ENCODE measurements at places on chromosomes 6 and 20. TPM values are rescaled to one million over a fixed set of nuclear protein-coding genes. Genes with fewer than 3 reads are reported as not detected.
A peak's percentile ranks its signal among the peaks of the same experiment; 100 is the strongest.

PRKN gene
- total RNA-seq: 1.5 TPM

CAP2 gene
- total RNA-seq: 49.1 TPM

DNA sequence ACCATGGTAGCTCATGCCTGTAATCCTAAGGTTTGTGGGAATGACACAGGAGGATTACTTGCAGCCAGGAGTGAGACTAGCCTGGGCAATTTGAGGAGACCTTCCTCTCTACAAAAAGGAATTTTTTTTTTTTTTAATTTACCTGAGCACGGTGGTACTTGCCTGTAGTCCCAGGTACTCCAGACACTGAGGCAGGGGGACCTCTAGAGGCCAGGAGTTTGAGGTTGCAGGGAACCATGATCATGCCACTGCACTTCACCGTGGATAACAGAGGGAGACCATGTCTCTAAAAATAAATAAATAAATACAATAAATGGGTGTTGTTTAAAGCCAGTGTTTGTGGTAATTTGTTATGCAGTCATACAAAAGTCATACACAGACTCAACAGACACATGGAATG is 2.4 kb upstream of the HLA-F start:
- peaks cover 8% of the 10 kb centered on the region for H3K27me3 ChIP-seq
- H3K4me1 ChIP-seq: no peaks in the 10 kb centered on the region
- no peak overlapping the region for H3K4me3 ChIP-seq
- no peak for DNase-seq
- no peak overlapping the region for H3K27ac ChIP-seq

DNA sequence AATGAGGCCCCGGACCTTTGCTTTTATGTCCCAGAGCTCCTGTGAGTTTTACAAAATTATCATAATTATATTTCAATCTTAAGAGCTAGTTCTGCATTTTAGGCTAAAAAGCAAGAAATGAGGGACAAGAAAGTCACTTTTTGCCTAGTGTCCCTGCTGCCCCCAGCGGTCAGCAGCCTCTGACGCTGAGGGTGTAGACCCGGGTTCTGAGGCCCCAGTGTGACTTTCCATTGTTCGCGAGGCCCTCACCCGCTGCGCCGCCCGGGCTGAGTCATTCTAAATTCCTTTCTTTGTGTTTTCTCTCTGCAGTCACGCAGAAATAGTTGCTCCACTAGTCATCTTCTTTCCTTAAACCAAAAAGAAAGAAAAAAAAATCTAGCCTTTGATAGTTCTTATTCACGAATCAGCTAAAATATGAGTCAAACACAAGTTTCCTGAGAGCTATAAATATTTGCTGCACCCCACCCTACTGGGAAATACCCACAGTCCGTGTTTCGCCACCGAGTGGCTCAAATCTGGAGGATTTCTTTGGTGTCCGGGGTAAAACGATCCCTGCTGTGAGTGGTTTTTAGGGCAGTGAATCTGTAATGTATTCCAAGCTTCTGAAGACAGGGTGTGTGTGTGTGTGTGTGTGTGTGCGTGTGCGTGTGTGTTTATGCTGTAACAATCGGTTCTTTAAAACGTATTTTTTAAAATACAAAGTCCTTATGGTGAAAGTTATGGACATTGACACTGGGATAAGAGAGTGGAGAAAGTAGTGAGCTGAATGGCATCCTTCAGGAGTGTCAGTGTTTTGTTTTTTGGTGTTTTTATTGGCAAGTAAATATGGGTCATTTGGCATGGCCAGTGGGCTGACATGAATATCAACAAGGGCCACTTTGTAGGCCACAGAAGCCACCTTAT is 59.7 kb upstream of the EEF1A1 start:
- peak overlapping the region; percentile 99 for H3K27ac ChIP-seq
- H3K36me3 ChIP-seq: no peaks in the 10 kb centered on the region
- H3K27me3 ChIP-seq: no peaks in the 10 kb centered on the region
- peak overlapping the region; percentile 58 for H3K4me3 ChIP-seq
- DNase-seq: peak; percentile 98

- no peaks in the 10 kb centered on the region for H3K4me1 ChIP-seq
- H3K27me3 ChIP-seq: no peaks in the 10 kb centered on the region
- DNase-seq: peak; percentile 37
- H3K27ac ChIP-seq: no peak overlapping the region
Observed at GRCh38 chr6:128725271-128726233, 157.4 kb upstream of the LAMA2 start.

GRCh38 chr6:3531481-3531880 is 74.6 kb upstream of the SLC22A23 start:
- H3K4me1 ChIP-seq: peaks cover 9% of the 10 kb centered on the region
- H3K36me3 ChIP-seq: no peaks in the 10 kb centered on the region
- no peak overlapping the region for H3K4me3 ChIP-seq
- H3K27ac ChIP-seq: no peak overlapping the region
- H3K27me3 ChIP-seq: no peaks in the 10 kb centered on the region

- no peaks in the 10 kb centered on the region for H3K4me1 ChIP-seq
- no peaks in the 10 kb centered on the region for H3K36me3 ChIP-seq
- peak; percentile 55 for DNase-seq
- H3K27me3 ChIP-seq: no peaks in the 10 kb centered on the region
Observed at GRCh38 chr6:17945111-17945510, 42.3 kb downstream of the KIF13A start.

DNA sequence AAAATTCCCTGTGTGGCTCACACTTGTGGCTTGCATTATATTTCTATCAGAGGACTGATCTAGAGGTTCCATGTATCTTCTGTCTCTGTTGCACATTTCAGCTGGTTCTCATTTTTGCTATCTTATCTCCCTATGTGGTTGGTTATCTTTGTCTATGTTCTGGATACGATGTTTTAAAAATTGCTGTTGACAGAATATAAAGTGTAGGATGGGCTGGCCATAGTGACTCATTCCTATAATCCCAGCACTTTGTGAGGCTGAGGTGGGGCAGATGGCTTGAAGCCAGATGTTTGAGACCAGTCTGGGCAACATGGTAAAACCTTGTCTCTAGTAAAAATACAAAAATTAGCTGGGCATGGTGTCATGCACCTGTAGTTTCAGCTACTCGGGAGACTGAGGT is 9.9 kb upstream of the ULBP3 start:
- no peak overlapping the region for H3K4me3 ChIP-seq
- peaks cover 6% of the 10 kb centered on the region for H3K4me1 ChIP-seq
- peaks cover 1% of the 10 kb centered on the region for H3K27me3 ChIP-seq
- no peaks in the 10 kb centered on the region for H3K36me3 ChIP-seq
- no peak overlapping the region for H3K27ac ChIP-seq

DNA sequence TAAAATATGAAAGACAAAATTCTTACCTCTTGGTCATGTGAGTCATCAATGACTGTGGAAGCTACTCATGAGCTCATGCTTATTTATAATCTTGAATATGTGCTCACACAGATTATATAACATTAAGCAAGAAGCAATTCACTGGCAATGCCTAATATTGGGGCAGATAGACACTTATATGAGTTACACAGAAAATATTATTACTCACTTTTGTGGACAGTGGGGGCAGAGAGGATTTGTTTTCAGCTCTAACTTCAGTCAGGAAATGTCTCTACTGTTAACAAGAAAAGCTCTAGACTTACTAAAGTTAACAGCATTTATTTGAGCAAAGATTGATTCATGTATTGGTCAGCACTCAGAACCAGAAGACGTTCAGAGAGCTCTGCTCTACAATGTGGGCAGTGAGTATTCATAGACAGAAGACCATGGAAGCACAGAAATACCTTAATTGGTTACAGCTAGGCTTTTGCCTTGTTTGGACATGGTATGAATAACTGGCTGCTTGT is 85.8 kb upstream of the AHI1 start:
- H3K4me3 ChIP-seq: peak overlapping the region; percentile 30
- peaks cover 20% of the 10 kb centered on the region for H3K4me1 ChIP-seq
- peak; percentile 71 for DNase-seq
- H3K27ac ChIP-seq: peak overlapping the region; percentile 17

- H3K36me3 ChIP-seq: no peaks in the 10 kb centered on the region
- no peaks in the 10 kb centered on the region for H3K27me3 ChIP-seq
- H3K27ac ChIP-seq: no peak overlapping the region
- H3K4me1 ChIP-seq: peaks cover 6% of the 10 kb centered on the region
- no peak overlapping the region for H3K4me3 ChIP-seq
- DNase-seq: no peak
Observed at GRCh38 chr20:5718896-5719595, 31.2 kb upstream of the SHLD1 start.

TP53TG5 gene
- total RNA-seq: not detected

GRCh38 chr6:79467716-79468115 is 69.5 kb downstream of the LCA5 start:
- H3K27ac ChIP-seq: no peak overlapping the region
- H3K27me3 ChIP-seq: no peaks in the 10 kb centered on the region
- H3K4me3 ChIP-seq: no peak overlapping the region

SLC26A8 gene
- total RNA-seq: not detected

KIF13A gene
- 38.4 TPM for total RNA-seq

GRCh38 chr20:59723108-59723500 is 118.8 kb downstream of the PHACTR3 start:
- H3K36me3 ChIP-seq: no peaks in the 10 kb centered on the region
- no peak for DNase-seq
- H3K27ac ChIP-seq: no peak overlapping the region

DNA sequence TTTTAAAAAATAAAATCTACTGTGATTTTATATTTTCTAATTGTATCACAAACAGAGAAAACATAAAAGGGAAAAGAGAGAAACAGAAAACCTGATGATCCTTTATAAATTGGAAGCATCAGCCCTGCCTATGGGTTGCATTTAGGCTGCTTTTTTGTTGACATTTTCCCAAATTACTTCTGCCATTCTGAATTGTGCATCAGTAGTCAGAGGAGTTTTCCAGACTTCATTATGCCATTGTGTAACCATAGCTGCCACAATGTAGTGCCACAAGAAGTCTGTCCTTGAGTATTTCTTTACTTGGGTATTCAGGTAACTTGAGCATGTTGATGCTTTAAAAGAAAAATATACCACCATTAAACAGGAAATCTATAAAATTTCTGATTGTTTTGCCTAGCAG is 130.3 kb downstream of the HACE1 start:
- no peaks in the 10 kb centered on the region for H3K36me3 ChIP-seq
- no peak overlapping the region for H3K4me3 ChIP-seq
- H3K27me3 ChIP-seq: no peaks in the 10 kb centered on the region
- DNase-seq: no peak
- H3K27ac ChIP-seq: no peak overlapping the region
- no peaks in the 10 kb centered on the region for H3K4me1 ChIP-seq

GRCh38 chr6:37056439-37057127 is 51.1 kb downstream of the FGD2 start:
- DNase-seq: no peak
- peaks cover 13% of the 10 kb centered on the region for H3K4me1 ChIP-seq
- no peak overlapping the region for H3K4me3 ChIP-seq
- H3K36me3 ChIP-seq: no peaks in the 10 kb centered on the region

DNA sequence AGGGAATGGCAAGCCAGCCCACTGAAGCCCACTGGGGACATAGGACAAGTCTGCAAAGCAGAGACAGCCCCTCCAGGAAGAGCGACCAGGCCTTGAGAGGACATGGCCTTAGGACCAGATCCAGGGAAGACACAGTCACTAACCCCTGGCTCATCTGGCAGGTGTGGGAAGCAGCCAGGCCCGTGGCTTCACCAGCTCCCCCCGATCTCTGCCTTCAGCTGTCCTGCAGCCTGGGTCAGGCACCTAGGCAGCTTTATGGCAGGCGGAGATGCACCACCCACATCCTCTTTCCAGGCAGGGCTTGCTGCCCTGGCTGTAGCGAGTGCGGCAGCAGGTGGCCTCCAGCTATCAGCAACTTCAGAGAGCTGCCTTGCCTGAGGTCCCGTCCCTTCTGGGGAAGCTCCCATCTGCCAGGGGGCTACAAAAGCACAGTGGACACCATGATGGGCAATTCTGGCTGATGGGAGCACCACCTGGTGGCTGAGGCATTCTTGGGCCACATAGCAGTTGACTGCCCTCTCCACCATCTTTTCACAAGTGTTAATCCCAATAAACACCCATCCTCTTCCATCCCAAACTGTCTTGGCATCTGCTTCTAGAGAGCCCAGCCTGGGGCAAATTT is 85.8 kb downstream of the DZANK1 start:
- H3K36me3 ChIP-seq: no peaks in the 10 kb centered on the region
- DNase-seq: no peak
- no peak overlapping the region for H3K4me3 ChIP-seq
- no peak overlapping the region for H3K27ac ChIP-seq

- no peaks in the 10 kb centered on the region for H3K36me3 ChIP-seq
- no peak overlapping the region for H3K27ac ChIP-seq
- peaks cover 4% of the 10 kb centered on the region for H3K4me1 ChIP-seq
Observed at GRCh38 chr6:71123051-71123450, 165.6 kb upstream of the OGFRL1 start.

JAG1 gene
- 278 TPM for total RNA-seq

- no peaks in the 10 kb centered on the region for H3K36me3 ChIP-seq
- H3K27ac ChIP-seq: peak overlapping the region; percentile 75
- DNase-seq: peak; percentile 49
- peaks cover 19% of the 10 kb centered on the region for H3K4me1 ChIP-seq
- no peak overlapping the region for H3K4me3 ChIP-seq
Observed at GRCh38 chr6:108897371-108897770, 49.1 kb downstream of the ARMC2 start.

DNA sequence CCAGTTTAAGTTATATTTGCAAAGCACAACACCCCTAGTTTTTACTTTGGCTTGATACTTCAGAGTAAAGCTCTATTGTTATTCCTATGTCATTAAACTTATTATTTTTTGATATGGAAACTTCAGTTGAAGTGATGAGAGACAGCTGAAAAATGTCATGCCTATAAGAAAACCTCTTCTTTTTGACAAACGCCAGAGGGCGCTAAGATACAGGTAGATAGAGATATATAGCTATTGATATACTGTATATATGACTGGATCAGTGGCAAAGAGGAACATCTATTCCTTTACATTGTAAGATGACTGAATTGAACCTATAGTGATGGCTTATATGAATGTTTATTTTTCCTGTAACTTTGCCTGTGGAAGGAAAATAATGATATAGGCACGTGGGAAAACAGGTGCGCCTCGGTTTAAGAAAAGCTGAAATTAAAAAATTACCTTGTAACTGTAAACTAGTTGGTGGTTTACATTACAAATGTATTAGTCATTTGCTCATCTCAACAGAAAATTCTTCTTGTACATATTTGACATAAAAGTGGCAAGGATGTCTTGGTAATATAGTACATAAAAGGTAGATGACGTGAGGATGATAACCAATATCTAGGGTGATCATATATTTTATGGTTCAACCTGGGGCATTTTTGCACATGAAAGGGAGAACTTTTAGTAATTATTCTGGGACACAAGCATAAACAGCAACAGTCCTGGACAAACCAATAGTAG is 74.1 kb downstream of the LAMA4 start:
- peaks cover 3% of the 10 kb centered on the region for H3K4me1 ChIP-seq
- no peaks in the 10 kb centered on the region for H3K27me3 ChIP-seq
- DNase-seq: peak; percentile 73
- H3K36me3 ChIP-seq: peaks cover 6% of the 10 kb centered on the region
- no peak overlapping the region for H3K4me3 ChIP-seq

All from astrocyte (in vitro differentiated cells and primary cell).